ENCODE measurements at places on chromosomes 7 and 10.

- no peak for DNase-seq
Measured at GRCh38 chr7:9264395-9264794, 831.0 kb downstream of the NXPH1 start.

- DNase-seq: no peak
Measured at GRCh38 chr10:28312572-28312971, 9.7 kb upstream of the MPP7 start.

GRCh38 chr7:105367458-105367857 is 21.3 kb downstream of the SRPK2 start:
- no peak for DNase-seq

- DNase-seq: no peak
Measured at GRCh38 chr10:120022357-120022756, 129.8 kb downstream of the SEC23IP start.

DNA sequence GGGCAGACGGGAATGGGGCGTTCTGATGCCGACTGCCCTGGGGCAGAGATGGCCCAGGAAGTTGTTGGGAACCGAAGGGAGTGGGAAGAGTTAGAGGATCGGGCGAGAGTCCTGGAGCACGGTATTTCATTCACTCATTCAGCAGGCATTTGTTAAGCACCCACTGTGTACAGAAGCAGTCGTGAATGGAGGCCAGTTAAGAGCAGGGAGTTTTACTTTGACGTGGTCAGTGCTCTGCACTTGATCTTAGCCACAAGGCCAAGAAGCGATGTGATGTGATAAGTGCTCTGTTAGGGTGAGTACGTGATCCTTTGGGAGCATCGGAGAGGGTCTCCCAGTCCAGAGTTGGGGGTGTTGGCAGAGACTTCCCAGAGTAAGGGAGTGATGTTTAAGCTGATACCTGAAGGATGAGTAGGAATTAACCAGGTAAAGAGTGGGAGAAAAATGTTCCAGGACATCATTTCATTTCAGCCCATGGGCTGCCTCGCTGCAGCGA is 890 bp downstream of the ZFYVE27 start:
- no peak for DNase-seq

DNA sequence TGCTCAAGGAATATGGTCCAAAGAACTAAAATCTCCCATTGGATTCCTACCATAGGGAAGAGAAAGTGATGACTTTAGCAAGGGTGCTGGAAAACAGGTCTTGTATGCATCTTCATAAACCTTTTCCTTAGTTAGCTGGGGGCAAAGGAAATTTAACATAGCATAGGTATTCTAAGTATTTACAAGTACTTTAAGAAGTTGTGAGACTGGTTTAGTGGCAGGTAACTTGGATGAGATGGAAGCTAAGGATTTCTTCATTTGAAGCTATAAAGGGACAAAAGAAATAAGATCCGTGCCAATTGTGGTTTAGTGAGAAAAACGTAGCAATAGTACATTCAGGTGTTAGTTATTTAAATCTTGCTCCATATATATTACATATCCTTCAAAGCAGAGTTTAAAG is 183.4 kb upstream of the TCF7L2 start:
- no peak for DNase-seq

DNA sequence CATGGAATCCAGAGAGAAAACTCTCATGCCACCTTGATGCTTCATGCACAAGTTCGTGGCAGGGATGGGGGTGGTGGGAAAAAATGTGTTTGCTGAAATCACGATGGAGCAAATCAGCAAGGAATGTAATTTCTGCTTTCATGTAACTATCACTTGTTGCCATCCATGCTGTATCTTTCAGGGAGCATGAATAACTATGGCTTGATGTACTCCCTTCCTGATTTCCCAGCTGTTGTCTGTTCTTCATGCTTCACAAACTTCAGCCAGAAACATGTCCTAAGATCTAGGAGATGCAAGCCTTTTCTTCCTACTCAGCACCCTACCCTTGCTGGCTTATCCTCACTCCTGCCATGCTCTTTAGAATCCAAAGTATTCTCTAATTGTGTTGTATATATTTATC is 64.0 kb downstream of the LRRC4 start:
- DNase-seq: no peak

DNA sequence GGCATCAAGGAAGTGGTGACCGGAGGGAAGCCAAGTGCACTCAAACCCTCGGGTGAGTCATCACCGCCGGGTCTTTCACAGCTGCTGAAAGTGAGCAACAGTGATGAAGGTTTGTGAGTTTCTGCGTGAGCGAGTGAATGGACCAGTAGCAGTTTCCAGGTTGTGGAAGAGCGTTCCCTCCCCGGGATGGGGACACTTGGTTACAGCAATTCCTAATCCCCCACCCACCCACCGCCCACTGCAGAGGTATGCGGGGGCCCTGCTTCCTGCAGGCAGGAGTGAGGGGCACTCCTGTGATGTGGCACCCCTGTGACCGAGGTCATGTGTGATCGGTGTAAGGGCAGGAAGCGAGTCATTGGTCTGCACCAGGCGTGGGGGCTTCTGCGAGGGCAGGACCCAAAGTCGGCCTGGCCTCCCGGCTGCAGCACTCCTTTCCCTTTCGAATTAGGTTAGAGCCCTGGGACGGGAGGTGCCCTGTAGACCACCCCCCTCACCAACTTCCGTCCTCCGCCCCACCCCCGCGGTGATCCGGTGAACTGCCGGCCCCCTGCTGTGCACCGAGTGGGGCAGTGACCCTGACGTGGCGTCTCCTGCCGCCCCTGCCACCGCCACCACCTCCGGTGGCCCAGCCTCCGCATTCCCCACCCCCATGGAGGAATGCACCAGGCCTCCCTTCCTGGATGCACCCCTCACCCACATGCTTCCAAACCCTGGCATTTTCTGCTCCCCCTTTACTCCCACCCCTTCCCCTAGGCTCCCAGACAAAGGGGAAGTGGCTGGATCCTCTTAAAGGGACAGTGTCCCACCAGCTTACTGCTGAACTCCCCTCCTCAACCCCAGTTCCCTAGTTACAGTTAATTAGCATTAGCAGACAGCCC is 10.9 kb downstream of the LIMK1 start:
- peak; percentile 81 for DNase-seq

DNA sequence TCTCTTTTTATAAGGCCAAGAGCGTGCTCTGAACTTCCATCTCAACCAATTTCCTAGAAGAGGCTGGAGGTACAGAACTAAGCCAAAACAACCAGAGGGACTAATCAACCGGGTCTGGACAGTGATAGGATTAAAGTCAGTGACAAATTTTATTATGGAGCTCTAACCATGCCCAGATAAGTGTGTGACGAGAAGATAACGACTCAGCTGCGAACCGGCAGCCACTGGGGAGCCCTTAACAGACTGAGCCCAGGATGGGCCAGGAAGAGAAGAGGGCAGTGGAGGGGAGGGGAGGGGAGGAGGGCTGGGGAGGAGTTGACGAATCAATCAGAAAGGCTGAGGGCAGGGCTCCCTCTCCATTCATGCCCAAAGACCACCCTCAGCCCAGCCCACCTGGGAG is 119.9 kb downstream of the PLXNA4 start:
- DNase-seq: no peak

DNA sequence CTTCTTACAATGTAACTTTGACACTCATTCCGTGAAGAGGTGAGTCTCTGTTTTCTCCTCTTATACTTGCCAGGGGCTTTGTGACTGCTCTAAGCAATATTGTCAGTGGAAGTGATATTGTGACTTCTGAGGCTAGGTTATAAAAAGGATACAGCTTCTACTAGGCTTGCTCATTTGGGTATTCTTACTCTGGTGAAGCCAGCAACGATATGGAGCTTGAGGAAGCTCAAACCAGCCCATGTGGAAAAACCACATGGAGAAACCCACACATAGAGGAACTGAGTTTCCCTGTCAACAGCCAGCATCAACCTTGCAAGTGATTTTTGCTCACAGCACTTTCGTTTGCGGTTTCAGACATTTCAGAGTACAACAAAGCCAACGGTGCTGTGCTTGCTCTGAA is 149.6 kb upstream of the SEMA3E start:
- DNase-seq: no peak

DNA sequence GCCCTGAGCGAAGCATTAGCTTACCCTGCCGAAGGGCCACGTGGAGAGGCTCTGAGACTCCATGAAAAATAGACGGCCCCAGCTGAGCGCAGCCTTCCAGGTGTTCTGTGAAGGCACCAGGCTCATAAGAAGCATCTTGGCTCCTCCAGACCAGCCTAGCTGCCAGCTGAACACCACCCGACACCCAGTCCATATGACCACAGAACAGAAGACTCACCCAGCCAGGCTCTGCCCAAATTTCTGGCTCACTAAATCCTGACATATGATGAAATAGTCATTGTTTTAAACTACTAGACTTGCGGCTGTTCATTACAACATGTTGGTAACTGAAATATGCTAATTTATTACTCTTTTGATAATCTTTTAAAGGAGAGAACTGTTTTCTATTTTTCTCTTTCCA is 99.5 kb upstream of the ABI1 start:
- DNase-seq: no peak

DNA sequence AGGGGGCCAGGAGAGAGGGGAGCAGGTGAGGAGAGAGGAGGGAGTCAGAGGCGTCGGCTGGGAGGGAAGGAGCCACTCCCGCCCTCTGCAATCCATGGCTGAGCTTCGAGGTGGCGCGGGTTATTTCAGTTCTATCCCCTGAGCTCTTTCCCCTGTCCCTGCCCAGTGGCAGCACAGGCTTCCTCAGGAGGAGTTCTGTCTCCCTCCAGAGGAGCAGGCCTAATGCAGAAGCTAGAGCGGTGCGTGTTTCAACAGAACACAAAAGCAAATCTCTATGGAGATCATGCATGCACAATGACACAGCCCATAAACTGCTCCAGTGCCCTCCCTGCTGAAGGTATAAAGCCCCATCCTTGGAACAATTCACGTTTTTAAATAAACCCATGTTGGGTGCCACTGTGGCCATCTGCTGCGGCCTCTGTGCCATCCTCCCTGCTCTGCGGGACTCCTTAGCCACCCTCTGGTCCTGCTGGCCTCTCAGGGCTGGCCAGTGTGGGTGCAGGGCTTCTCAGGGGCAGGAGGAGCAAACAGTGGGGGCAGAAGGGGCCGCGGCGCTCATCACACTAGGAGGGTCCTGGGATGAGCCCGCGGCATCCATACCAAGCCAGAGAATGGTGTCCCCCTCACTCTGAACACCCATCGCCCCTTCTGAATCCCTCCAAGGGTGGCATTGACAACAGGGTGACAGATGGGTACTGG is 192.6 kb upstream of the LYZL2 start:
- no peak for DNase-seq

DNA sequence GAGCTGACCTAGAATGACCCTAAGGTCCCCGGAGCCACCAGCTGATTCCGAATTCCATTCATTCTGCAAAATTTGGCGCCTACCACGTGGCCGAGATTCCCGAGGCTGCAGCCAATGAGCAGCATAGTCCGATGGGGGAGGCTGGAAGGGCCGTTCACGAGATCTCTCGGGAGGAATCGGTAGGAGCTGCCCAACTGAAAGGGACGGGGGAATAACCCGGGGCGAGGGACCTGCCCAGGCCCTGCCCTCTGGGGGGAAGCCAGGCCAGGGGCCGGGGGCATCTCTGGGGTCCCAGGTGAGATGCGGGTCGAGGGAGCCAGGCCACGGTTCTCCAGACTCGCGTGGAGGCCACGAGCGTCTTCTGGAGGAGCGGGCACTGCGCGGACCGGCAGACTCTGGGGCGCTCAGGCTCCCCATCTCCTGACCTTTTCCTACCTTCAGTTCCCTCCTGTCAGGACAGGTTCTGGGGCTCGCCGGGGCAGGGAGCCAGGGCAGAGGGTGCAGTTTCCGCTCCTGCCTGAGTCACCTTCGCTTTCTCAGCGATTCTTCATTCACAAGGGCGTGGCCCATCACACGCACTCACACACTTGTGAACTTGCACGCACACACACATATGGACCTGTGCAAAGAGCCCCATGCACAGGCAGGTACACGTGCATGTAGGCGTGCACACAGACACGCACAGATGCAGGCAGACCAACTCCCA is 173.4 kb downstream of the RNF216 start:
- no peak for DNase-seq

GRCh38 chr10:23917251-23917840 is 291.6 kb upstream of the KIAA1217 start:
- no peak for DNase-seq
